ENCODE measurements at places on chromosomes 7 and 10.

DNA sequence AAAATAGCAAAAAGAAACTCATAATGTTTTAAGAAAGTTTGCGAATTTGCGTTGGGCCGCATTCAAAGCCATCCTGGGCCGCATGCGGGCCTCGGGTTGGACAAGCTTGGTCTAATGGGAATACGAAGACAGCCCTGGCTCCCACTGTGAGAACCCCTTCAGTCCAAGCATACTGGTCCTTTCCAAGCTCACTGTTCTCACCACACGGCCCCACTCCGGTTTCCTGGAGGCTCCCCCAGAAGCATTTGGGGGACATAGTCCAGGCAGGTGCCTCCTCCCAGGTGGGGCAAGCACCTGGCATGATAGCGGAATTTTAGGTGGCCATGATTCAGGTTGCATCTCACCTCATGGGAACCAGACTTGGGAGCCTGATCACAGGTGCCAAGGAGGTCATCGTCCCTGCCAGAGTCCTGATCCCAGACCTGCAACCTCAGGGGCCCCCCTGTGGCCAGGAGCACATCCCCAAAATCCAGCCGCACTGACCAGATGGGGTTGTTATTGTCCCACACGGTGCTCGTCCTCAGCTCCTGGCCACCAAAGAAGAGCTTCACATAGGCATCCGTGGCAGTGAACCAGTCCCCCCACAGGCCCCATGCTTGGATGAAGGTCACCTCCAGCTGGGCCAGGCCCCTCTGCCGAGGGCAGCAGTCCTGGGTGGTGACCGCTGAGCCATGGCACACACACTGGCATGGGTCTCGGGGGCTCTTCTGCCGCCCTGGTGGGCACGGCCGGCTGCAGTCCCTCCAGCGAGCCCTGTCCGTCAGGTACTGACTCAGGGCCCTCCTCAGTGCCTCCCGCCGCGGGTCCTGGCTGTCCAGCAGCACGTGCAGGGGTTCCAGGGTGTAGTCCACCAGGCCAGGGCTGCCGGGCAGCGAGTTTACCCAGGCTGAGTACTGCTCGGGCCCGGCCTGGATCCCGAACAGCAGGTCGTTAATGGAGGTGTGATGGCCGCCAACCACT is 4.4 kb downstream of the PRF1 start:
- no peak for DNase-seq

DNA sequence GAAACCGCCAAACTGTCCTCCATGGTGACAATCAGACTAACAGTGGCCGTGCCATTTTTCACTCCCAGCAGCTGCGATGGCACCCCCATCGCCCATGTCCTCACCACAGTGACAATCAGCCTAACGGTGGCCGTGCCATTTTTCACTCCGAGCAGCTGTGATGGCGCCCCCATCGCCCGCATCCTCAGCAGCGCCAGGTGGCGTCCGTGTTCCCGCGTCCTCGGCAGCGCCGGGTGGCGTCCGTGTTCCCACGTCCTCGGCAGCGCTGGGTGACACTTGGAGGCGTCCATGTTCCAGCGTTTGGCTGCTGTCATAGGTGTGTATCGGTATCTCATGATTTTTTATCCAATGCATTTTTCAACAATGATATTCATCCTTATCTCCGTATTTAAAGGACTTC is 267.3 kb downstream of the PTPRN2 start:
- DNase-seq: no peak

GRCh38 chr7:87156709-87157108 is 4.5 kb downstream of the DMTF1 start:
- no peak for DNase-seq

GRCh38 chr7:13448243-13448642 is 541.2 kb downstream of the ETV1 start:
- no peak for DNase-seq

DNA sequence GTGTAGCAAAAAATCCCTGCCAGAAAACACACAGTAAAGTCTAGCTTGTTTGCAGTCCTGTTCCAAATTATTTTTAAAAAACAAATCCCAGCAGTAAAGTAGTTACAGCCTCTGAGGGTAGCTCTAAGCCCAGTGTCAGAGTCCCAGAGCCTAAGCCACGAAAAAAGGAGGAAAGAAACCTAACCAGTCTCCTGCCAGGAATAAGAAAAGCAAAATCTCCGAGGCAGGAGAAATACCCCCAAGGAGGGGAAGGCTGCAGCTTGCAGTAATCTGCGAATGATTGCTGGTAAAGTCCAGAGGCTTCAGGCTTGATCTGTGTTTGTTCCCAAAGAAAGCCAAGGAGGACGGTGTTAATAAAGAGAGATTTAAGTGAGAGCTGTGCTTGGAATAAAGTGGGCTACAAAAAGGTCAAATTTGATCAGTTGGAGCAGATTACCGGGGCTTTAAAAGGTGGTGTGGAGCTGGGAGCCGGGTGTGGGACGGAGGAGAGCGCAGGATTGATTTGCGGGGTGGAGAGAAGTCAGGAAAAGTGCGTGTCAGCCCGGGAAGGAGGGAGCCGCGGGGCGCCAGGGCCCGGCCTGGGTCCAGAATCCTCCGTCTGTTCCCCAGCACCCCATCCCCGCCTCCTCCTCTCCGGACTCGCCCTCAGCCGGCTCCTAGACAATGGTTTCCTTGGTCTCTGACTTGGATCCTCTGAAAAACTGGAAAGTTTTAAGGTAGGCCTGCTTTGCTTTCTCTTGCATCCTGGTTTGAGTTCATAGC is 219.4 kb upstream of the CELF2 start:
- DNase-seq: no peak

- no peak for DNase-seq
Observed at GRCh38 chr10:6123532-6123931, 34.7 kb downstream of the RBM17 start.

GRCh38 chr7:38122501-38122900 is 55.5 kb upstream of the STARD3NL start:
- DNase-seq: no peak

DNA sequence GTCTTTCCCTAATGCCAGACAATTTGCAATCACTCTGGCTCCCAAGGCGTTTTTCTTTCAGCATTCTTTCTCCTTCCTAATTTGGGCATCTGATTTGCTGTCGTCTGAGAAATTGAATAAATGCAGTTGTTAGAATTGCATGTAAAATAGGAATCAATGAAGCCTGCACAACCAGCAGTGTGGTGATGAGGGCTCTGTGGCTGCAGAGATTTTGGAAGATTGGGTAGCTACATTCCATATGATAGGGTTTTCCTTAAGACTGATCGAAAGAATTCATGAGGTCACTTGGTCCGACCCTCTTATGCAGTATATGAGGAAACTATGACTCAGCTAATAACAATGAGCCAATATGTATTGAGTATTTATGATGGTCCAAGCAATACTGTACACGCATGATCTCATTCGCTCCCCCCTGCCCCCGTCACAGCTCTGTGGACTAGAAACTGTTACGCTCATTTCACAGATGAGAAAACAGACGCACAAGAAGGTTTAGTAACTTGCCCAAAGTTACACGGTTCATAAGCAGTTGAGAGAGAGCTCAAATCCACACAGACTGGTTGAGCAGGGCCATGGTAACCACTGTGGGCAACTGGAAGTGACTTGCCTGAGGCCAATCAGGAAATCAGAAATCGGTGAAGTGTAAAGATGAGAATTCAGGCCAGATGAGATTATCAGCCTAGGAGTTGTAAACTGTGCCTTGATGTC is 527.2 kb downstream of the GATA3 start:
- DNase-seq: no peak

DNA sequence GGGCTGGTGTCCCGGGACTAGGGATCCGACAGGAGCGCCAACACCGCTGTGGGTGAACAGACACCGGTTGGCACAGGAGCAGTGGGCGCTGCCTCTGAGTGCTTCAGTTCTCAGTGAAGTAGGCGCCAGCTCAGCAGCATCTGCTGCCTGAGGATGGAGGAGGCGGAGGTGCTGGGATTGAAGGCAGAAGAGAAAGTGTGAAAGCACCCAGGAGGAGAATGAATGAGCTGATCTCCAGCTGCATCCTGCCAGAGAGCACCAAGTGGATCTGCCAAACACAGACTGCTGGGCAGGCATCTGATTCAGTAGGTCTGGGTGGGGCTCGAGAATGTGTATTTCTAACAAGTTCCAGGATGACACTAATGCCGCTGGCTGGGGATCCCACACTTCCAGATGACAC is 74.5 kb downstream of the LANCL2 start:
- DNase-seq: no peak

- DNase-seq: no peak
Observed at GRCh38 chr7:28507525-28508282, 95.4 kb downstream of the CREB5 start.
